ENCODE measurements at places on chromosomes 12 and 14. TPM values are rescaled to one million over a fixed set of nuclear protein-coding genes. Genes with fewer than 3 reads are reported as not detected.

Gene TMEM30B
- total RNA-seq = 20.5 TPM

Gene LYZ
- total RNA-seq = not detected

Gene SLC4A8
- 0.48 TPM for total RNA-seq

Gene TOMM20L
- not detected for total RNA-seq

Gene TIMM9
- total RNA-seq = 24.6 TPM

Gene AKAP3
- total RNA-seq = 1.9 TPM

Gene ITGB7
- total RNA-seq = 9.4 TPM

Gene NINJ2
- total RNA-seq = 0.48 TPM

Gene GLIPR1
- total RNA-seq = 34.5 TPM

Gene RHEBL1
- 0.24 TPM for total RNA-seq

Gene SLC10A1
- total RNA-seq = not detected

Gene PEX5
- total RNA-seq = 30.7 TPM

Gene CLEC4C
- total RNA-seq = not detected

Gene PPP1R1A
- total RNA-seq = not detected

Gene BIN2
- not detected for total RNA-seq

Gene LALBA
- not detected for total RNA-seq

Gene TAS2R9
- total RNA-seq = not detected

Gene CYP27B1
- total RNA-seq = 3.2 TPM

Gene ANKRD33
- total RNA-seq = not detected

Gene RPS6KL1
- total RNA-seq = 1.7 TPM

Gene ENDOU
- total RNA-seq = not detected

Gene AGAP2
- total RNA-seq = 0.21 TPM

Gene CCDC198
- under 0.01 TPM for total RNA-seq

Gene KLHL33
- not detected for total RNA-seq

Gene NR2C1
- 15.9 TPM for total RNA-seq

Gene NOS1
- total RNA-seq = 0.85 TPM

Gene TAS2R10
- 0.24 TPM for total RNA-seq

Gene SUSD6
- 20.5 TPM for total RNA-seq
